ENCODE measurements at places on chromosomes 12 and 14.
A peak's percentile ranks its signal among the peaks of the same experiment; 100 is the strongest.

GRCh38 chr12:7373226-7373625 is 69.4 kb downstream of the ACSM4 start:
- no peak for DNase-seq

- DNase-seq, result no peak
Observed at GRCh38 chr14:104291123-104292000, 153.0 kb downstream of the KIF26A start.

DNA sequence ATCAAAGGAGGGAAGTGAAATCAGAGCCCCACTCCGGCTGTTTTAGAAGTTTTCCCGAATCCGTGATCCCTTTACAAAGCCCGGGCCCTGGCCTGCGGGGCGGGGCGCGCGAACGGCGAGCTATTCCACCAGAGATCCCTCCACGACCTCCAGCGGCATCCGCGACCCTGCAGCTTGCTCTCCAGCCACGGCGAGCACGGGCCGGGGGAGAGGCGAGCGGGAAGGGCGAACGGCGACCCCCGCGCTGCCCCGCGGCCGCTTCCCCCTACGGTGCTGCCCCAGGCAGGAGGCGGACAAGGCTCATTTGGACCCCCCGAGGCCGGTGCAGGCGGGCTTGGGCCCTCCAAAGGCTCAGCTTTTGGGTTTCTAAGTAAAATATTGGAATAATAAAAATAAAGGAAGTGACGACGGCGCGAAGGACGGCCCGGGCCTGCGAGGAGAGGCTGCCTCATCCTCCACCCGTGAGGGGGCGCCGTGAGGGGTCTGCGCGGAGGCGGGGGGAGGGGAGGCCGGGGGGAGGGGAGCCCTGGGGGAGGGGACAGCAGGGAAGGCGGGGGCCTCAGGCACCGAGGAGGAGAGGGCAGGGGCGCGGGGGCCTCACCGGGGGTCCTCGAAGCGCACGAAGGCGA is 613 bp downstream of the SRSF9 start:
- no peak for DNase-seq

DNA sequence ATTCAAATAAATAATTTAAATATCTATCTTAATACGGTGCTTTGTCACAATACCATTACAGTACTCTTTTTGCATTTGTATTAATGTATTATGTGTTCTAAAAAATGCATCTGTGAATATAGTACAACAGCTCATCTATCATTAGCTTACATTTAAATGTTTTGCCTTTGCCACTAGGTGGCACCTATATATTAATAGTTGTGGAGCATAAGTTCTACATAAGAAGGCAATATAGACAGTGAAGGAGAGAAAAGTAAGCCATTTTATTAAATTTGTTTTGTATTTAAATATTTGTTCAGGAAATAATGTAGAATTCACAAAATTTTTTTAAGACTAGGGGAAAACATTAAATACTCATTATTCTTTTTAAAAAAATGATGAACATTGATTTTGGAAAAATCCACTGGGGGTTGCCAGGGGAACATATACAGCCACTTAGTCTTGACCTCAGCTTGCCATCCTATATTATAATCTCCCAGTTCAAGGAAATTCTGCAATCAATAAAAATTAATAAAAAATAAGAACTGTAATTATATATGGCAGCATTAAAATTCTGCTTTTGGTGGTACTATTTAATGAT is 9.8 kb downstream of the CCER1 start:
- DNase-seq, result peak; percentile 52

- DNase-seq, result no peak
Observed at GRCh38 chr14:56733396-56733795, 76.9 kb downstream of the OTX2 start.

GRCh38 chr12:106655577-106655976 is 72.8 kb downstream of the RFX4 start:
- DNase-seq, result no peak

DNA sequence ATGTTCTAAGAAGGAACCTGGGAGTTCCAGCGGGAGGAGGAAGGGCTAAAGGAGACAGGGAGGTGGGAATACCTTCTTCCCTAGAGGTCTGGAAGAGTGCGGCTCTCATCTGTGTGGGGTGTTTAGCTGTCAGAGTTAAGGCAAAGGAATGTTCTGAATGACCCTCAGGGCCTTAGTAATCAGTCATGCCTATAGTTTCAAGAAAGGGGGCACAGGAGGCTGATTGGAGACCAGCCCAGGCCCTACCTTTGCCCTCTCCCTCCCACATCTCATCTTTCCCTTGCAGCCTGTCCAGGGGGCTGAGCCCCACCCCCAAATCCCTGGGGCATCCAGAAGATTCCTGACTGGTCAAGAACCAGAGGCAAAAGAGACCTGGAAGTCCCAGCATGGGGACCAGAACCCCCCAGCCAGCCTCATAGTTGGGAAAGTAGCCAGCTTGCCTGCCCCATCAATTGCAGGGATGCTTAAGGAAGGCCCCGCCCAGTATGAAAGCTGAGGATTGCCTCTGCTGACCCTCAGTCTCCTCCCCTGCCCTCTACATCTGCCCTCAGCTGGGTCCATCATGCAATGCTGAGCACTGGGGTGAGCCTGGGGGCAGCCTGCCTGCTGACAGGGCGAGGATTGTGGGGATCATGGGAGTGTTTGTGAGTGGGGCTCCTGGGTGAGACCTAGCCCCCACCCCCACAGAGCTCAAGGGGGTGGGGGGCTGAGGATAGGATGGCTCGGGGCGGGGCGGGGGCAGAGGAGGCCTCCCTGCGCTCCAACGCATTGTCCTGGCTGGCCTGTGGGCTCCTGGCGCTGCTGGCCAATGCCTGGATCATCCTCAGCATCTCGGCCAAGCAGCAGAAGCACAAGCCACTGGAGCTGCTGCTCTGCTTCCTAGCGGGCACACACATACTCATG is 1.8 kb downstream of the GPR162 start:
- no peak for DNase-seq

- DNase-seq, result no peak
Observed at GRCh38 chr12:112862636-112863290, 44.0 kb upstream of the OAS1 start.

All from NB4 (cell line).